Right hindlimb (tissue), 1 donor: ENCODE measurements at places on chromosomes 5 and 9.
A peak's percentile ranks its signal among the peaks of the same experiment; 100 is the strongest.

- no peak for DNase-seq
These were observed 257.6 kb downstream of the SEMA5A start for GRCh38 chr5:9288234-9288633.

DNA sequence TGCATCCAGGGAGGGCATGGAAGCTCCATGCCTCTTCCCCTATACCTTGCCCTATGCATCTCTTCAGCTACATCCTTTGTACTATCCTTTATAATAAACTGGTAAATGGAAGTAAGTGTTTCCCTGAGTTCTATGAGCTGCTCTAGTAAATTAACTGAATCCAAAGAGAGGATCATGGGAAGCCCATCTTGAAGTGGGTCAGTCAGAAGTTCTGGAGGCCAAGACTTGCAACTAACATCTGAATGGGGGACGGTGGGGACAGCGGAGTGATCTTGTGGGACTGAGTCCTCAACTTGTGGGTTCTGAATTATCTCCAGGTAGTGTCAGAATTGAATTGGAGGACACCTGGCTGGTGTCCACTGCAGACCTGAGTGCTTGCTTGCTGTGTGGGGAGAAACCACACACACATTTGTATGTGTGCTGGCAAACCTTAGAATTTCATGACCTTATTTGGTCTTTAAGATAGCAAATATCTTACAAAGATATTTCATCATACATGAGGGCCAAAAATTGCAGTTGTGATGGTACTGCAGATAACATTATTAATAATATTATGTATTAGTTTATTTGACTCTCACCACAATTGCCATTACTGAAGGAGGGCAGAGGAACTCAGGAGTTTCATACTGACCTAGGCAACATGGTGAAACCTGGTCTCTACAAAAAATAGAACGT, 5.5 kb upstream of the PRELID2 start:
- no peak for DNase-seq

- peak; percentile 12 for DNase-seq
These were observed 45.9 kb upstream of the PHYKPL start for GRCh38 chr5:178278358-178279023.

DNA sequence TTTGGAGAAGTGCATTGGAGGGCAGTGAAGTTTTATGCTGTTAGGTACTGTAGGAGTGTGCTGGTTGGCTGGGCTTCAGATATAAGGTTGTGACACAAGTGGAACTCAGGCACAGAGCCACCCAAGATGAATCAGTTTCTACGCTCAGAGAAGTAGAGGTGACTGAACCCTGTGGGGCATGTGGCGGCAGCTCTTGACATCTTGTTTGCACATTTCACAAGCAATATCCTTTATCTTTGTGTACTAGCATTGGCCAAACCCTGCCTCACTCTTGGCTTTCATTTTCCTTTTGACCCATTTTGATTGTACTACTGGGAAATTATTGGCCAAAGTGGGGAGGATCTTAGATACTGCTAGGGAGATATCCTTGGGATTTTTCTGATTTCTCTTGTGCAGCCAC, 110.0 kb downstream of the PSAT1 start:
- DNase-seq, result no peak

DNA sequence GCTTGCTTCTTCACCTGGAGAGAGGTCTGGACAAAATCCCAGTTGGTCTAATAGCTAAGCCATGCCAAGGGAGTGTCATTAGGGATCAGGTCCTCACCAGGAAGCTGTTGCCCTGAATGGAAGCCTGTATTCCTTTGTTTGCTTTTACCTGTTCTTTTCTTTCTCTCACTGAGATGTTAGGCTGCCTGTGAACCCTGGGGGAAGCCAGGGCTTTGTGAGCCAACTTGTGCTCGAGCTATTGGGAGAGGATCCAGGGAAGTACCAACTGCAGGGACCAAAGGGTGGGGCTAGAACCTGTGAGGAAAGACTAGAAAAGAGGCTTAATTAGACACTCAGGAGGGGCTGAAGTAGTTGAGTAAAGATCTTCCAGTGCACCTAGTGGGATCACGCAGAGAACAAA, 451.2 kb upstream of the TLE4 start:
- no peak for DNase-seq
